T-cell (primary cell): ENCODE measurements at places on chromosomes 12 and 14. TPM values are rescaled to one million over a fixed set of nuclear protein-coding genes. Genes with fewer than 3 reads are reported as not detected.

GRCh38 chr14:22448905-22449599, 140.0 kb downstream of the DAD1 start:
- H3K4me3 ChIP-seq = no peak overlapping the region
- no peaks in the 10 kb centered on the region for H3K27me3 ChIP-seq
- H3K36me3 ChIP-seq = no peaks in the 10 kb centered on the region
- DNase-seq = no peak
- no peak overlapping the region for H3K27ac ChIP-seq
- H3K4me1 ChIP-seq = no peaks in the 10 kb centered on the region

- no peak overlapping the region for H3K27ac ChIP-seq
- H3K27me3 ChIP-seq = no peaks in the 10 kb centered on the region
- no peak for DNase-seq
- peaks cover 3% of the 10 kb centered on the region for H3K36me3 ChIP-seq
- H3K4me3 ChIP-seq = no peak overlapping the region
- H3K4me1 ChIP-seq = no peaks in the 10 kb centered on the region
Observed at GRCh38 chr14:75946785-75947184, 35.0 kb downstream of the TGFB3 start.

- DNase-seq = no peak
- H3K27me3 ChIP-seq = no peaks in the 10 kb centered on the region
- no peak overlapping the region for H3K27ac ChIP-seq
Observed at GRCh38 chr12:77133566-77133965, 68.2 kb upstream of the E2F7 start.

- H3K27me3 ChIP-seq = no peaks in the 10 kb centered on the region
- DNase-seq = peak; percentile 46
- no peaks in the 10 kb centered on the region for H3K36me3 ChIP-seq
- peak within 1 kb of the TSS; percentile 68 for H3K4me3 ChIP-seq
- peaks cover 67% of the 10 kb centered on the region for H3K4me1 ChIP-seq
Observed at GRCh38 chr14:64704143-64704742, at the start of gene PLEKHG3. PLEKHG3 (plus strand) TSS chr14:64704424; CDS start chr14:64727632, 23,208 bp downstream.

DNA sequence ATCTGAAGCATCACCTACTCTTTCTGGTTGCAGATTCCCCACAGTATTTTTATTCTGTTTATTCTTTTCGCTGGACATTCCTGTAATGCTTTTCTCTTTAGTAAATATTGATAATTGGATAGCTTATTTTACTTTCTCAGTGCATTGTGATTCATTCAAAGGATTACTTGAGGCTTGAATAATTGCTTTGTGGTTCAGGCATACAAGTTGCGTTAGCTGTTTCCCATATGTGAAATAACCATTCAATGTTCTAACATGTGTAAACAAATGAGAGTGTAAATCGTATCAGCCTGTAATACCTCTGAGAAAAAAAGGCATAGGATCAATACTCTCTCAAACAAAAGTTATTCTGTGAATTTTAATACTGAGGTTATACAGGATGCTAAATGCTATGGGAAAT, 1004.2 kb upstream of the SEL1L start:
- H3K27me3 ChIP-seq = no peaks in the 10 kb centered on the region
- H3K27ac ChIP-seq = no peak overlapping the region
- H3K4me3 ChIP-seq = no peak overlapping the region
- H3K4me1 ChIP-seq = no peaks in the 10 kb centered on the region

DNA sequence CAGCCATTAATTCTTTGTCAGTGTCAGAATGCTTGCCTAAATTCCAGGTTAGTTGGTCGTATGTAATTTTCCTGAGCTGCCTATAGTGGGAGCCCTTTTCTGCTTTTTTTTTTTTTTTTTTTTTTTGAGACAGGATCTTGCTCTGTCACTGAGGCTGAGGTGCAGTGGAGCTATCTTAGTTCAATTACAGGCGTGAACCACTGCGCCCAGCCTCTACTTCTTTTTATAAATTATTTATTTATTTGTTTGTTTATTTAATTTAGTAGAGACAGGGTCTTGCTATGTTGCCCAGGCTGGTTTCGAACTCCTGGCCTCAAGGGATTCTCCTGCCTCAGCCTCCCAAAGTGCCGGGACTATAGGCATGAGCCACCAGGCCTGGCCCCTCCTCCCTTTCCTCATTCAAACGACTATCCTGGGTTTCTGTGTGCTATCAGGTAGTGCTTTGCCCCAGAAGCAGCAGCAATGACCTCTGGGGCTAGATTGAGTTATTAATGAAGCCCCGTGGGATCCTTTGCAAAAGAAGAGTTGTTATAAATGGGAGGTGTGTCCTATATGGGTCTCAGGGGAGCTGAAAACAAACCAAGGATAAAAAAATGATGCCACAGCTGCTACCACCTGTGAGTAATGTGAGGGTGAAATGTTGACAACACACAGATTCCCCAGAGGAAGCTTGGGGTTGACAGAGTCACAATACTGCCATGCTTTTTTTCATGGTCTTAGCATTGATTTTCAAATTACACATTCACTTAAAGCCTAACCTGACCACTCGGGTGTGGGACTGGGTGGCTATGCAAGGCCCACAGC, 34.6 kb upstream of the NFKBIA start:
- DNase-seq = no peak
- no peaks in the 10 kb centered on the region for H3K4me1 ChIP-seq
- no peak overlapping the region for H3K27ac ChIP-seq
- H3K4me3 ChIP-seq = no peak overlapping the region
- H3K27me3 ChIP-seq = peaks cover 3% of the 10 kb centered on the region

GRCh38 chr14:39967885-39968284, 535.7 kb upstream of the FBXO33 start:
- no peak overlapping the region for H3K27ac ChIP-seq
- no peaks in the 10 kb centered on the region for H3K36me3 ChIP-seq
- H3K4me1 ChIP-seq = no peaks in the 10 kb centered on the region
- H3K4me3 ChIP-seq = no peak overlapping the region
- H3K27me3 ChIP-seq = no peaks in the 10 kb centered on the region

- H3K27ac ChIP-seq = no peak overlapping the region
- H3K4me1 ChIP-seq = no peaks in the 10 kb centered on the region
- H3K36me3 ChIP-seq = no peaks in the 10 kb centered on the region
- no peaks in the 10 kb centered on the region for H3K27me3 ChIP-seq
Observed at GRCh38 chr12:82793751-82794281, 107.1 kb downstream of the TMTC2 start.

DNA sequence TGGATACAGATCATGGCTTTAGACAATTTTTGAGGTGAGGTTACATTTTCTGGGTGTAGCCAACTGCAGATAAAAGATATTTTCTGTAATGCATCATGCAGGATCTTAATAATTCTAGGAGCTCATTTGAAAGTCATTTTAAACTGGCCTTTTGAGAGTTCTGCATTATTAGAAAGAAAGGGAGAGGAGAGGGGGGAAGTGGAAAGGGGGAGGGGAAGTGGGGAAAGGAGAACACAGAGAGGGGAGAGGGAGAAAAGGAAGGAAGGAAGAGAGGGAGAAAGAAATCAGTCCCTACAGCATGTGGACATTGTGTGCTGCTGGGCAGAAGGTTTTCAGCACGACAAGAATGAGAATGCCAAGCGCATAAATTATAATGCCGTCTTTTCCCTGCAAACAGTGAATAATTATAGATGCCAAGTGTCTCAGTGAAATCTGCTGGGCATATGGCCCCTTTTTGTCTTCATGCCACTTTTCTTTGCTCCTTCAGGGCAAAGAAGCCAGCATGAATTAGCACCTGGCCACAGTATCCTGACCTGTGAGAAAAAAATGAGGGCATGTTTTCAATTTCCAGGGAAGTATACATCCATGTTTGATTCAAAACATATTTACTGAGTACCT, 22.7 kb upstream of the PPP2R5C start:
- DNase-seq = no peak
- no peaks in the 10 kb centered on the region for H3K36me3 ChIP-seq
- no peaks in the 10 kb centered on the region for H3K27me3 ChIP-seq
- H3K27ac ChIP-seq = no peak overlapping the region
- H3K4me1 ChIP-seq = peaks cover 3% of the 10 kb centered on the region

DNA sequence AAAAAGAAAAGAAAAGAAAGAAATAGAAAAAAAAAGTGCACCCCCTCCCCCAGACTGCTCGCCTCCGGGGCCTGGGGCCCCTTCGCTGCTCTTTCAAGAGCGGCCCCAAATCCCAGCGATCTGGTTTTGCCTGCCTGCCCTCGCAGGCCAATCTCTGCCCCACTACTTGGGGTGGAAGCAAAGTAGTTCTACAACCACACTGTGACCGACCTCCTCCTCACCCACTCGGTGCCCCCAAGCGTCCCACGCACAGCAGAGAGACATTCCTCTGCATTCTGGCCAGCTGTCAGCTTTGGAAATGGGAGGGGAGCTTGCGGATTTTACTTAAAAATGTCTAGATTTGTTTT, 2.4 kb upstream of the TBX3 start:
- H3K27me3 ChIP-seq = peaks cover 39% of the 10 kb centered on the region
- no peak overlapping the region for H3K4me3 ChIP-seq
- no peaks in the 10 kb centered on the region for H3K36me3 ChIP-seq
- H3K27ac ChIP-seq = no peak overlapping the region
- no peak for DNase-seq

GRCh38 chr12:20523658-20524057, 155.3 kb downstream of the PDE3A start:
- H3K4me1 ChIP-seq = no peaks in the 10 kb centered on the region
- H3K27me3 ChIP-seq = no peaks in the 10 kb centered on the region
- H3K27ac ChIP-seq = no peak overlapping the region
- no peak for DNase-seq

The SLC4A8 gene
- total RNA-seq = 1.1 TPM

The HECTD4 gene
- 49.7 TPM for total RNA-seq

The HELB gene
- 66.4 TPM for total RNA-seq

The ADAM21 gene
- total RNA-seq = not detected

The PTPRO gene
- 8.8 TPM for total RNA-seq

The LIN7A gene
- not detected for total RNA-seq

The LRCOL1 gene
- total RNA-seq = not detected

The BHLHE41 gene
- total RNA-seq = 1.3 TPM

The FBLN5 gene
- total RNA-seq = 9.5 TPM
